Esophagus squamous epithelium (tissue), 5 donors: ENCODE measurements at places on chromosomes 6 and 20.

- DNase-seq = no peak
These were observed 4.6 kb upstream of the PREX1 start for GRCh38 chr20:48832405-48832730.

- no peak for DNase-seq
These were observed 4.9 kb downstream of the SRMS start for GRCh38 chr20:63542696-63543095.

DNA sequence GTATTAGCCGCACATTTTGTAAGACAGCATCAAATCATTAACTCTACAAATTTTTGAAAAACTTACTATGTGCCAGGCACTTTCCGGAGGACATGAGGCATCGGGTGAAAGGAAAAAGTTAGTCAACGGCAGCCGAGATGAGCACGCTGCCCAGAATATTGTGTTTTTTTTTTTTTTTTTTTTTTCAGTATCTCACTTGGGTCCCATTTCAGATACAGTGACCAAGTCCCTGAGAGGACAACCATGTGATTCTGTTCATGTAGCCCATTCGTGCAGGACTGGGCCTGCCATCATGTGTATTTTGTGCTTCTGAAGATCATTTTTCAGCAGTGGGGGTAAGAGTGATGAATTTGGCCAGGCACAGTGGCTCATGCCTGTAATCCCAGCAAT, 1.3 kb downstream of the SLA2 start:
- DNase-seq = no peak

- no peak for DNase-seq
These were observed 19.7 kb upstream of the MTCL3 start for GRCh38 chr6:127538750-127539264.

GRCh38 chr20:46523108-46523507, 9.7 kb upstream of the ZNF334 start:
- no peak for DNase-seq

DNA sequence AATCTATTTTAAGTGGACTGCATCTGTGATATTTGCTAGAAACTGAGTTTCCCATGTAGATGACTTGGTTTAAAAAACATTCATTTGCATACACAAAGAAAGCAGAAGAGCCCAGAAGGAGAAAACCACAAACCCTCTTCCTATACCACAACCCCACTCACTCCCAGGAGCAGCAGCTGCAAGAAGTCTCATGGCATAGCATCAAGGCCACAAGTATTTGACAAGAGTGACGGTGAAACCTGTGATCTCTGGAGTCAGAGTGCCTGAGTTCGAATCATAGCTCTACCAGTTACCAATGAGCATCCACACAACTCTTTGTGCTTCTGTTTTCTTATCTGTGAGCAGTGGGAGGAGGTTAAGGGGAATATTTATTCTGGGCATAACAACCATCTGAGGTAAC, 44.7 kb upstream of the SIRPG start:
- no peak for DNase-seq

DNA sequence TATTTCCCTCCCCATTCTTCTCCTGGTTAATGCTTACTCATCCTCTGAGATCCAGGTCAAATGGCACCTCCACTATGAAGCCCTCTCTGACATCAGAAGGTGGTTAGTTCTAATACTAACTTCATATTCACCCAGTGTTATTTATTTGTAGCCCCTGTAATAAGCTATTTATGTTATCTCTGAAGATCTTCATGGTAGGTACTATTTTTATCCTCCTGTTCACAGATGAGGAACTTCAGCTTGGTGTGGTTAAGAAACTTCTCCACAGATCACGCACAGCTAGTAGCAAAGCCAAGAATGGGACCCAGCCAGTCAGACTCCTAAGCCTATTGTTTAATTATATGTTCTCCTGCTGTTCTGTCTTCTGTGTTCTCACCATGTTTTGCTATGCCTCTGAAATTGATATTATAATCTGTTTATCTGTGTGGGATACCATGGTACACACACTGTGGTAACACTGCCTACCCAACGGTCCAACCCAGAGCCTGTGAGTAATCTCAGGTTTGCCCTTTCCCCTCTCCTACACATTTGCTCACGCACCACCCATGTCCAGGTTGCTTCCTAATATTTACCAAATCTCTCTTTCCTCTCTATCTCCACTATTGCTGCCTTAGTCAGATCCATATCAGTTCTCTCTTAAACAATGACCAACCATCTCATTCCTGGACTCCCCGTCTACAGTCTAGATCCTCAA, 98.4 kb downstream of the IPCEF1 start:
- no peak for DNase-seq

DNA sequence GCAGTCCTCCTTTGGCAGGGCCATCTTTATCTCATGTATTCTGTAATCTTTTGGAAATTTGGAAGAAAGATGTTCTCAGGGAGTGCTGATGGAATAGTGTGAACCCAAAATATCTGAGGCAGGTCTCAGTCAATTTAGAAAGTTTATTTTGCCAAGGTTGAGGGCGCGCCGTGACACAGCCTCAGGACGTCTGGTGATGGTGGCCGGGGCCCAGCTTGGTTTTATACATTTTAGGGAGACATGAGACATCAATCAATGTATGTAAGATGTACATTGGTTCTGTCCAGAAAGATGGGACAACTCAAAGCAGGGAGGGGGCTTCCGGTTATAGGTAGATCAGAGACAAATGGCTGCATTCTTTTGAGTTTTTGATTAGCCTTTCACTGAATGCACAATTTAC, 89.8 kb downstream of the ERMARD start:
- no peak for DNase-seq

- no peak for DNase-seq
These were observed 165.8 kb downstream of the ZFAND3 start for GRCh38 chr6:37985355-37985754.

GRCh38 chr20:14801591-14802325, 464.3 kb upstream of the FLRT3 start:
- no peak for DNase-seq

- no peak for DNase-seq
These were observed 171.6 kb downstream of the ARID1B start for GRCh38 chr6:156948807-156949206.

- no peak for DNase-seq
These were observed 97.4 kb downstream of the YTHDF1 start for GRCh38 chr20:63118303-63119120.

GRCh38 chr20:62430866-62431447, 3.6 kb upstream of the RBBP8NL start:
- no peak for DNase-seq

DNA sequence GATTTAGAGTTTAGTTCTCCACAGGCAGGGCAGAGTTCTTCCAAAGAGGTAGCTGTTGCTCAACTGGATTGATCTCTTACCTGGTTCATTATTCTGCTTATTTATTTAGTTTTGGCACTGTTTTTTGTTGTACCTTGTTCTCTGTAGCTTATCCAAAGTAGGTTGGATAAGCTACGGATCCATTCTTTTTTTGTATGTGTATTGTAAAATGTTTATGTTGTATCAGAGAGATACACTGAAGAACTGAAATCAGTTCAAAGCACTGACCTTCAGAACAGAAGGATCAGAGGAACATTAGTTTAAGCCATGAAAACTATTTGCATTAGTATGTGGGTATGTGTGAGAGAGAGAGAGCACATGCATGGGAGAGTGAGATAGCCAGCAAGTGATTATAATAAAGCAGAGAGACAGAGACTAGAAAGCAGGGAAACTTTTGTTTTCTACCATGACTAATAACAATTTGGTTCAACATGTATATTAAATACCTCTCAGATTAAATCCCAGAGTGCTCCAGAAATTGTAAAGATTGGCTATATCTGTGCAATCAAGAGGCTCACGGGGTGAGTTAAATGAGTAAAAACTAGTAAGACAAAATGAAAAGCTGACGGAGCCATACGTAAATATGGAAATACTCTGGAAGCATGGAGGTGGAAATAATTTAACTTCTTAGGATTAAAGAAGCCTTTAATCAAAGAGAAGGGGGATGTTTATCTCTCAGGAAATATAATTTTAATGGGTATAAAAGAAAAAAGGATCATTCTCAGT, 40.2 kb downstream of the ITCH start:
- no peak for DNase-seq

DNA sequence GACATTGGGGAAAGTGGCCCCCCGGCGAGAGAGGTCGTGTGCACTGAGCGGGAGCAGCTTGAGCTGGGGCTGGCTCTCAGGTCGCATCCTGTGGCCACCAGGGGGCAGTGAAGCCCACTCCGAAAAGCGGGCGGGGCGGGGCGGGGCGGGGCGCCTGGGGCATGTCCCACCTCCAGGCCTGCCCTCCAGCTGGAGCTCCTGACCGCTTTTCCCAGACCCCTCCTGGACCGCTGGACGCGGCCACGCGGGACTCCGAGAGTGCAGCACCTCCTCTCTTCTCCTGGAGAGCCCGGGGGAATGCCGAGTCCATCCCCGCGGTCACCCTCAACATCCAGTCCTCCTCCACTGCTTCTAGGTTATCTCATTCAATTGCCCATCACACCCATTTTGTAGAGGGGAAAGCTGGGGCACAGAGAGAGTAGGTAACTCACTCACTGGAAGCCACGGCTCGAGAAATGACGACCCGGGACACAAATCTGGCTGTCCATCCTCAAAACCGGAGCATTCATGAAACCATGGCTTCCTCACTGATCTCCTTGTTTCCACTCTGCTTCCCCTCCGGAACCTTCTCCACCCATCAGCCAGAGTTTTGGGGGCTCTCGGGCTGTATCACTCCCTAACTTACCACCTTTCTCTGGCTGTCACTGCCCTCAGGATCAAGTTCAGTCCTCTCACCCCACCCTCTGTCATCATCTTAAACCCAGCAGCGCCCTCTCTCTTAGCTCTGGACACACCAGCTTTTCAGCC, 24.1 kb downstream of the COX4I2 start:
- no peak for DNase-seq

GRCh38 chr6:134478764-134479399, 161.0 kb upstream of the SGK1 start:
- DNase-seq = no peak

DNA sequence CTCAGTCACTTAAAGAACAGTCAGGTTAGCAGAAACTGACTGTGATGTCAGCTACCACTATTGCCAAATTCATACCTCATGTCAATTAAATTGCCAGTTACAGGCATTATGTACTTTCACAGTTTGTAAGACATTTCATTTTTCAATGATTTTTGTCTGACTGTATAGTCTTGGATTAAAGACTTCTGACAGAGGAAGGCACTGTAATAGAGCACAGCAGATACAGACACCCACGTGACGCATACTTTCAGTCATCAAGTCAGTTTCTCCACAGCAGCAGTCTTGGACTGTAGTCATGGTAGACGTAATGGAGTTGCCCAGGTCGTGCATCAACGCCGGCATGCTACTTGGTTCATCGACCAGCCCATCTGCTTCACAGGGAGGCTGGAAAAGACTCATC, 29.5 kb upstream of the ELOVL5 start:
- DNase-seq = no peak

- no peak for DNase-seq
These were observed 62.3 kb upstream of the SYNDIG1 start for GRCh38 chr20:24407151-24407550.

GRCh38 chr6:78746457-78746856, 120.9 kb upstream of the IRAK1BP1 start:
- no peak for DNase-seq

DNA sequence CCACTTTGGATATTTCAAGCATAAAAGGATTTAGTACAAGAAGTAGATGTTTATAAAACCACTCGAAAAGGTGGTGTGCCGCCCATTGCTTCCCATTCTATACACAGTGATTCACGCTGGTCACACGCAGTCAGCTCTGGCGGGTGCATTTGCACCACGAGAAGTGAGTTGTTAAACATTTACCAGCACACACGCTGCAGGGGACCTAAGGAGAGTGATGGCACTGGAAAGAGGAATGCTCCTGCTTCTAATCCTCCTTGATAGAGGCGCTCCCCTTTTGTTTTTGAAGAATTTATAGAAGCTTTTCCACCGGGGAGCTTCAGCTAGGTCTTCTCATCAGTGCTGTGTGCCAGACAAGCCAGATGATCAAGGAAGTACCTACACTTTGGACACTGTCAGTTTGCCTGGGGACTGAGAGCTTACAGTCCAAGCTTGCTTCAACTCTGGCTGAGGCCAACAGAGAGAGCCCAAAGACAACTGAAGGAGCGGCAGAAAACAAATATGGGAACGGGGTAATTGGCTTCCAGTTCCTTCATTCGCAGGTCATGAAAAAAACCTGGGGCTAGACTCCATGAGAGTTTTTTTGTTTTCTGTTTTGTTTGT, 31.2 kb downstream of the MUC22 start:
- no peak for DNase-seq

DNA sequence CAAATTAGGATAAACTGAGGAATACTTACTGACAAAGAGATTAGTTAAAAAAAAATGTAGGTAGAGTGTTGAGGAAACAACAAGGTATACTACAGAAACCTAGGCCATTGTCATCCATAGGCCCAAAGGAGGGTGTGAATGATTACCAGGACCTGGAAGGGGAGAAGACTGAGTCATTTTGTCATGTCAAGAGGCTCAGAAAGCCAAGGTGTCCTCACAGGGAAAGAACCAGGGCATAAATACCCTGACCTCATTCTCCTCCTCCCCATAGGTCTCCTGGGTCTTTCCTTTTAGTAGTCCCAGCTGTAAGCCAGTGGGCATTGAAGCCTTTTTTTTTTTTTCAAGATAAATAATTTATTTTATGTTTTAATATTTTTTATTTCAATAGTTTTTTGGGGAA, 582.1 kb upstream of the JAG1 start:
- DNase-seq = no peak

DNA sequence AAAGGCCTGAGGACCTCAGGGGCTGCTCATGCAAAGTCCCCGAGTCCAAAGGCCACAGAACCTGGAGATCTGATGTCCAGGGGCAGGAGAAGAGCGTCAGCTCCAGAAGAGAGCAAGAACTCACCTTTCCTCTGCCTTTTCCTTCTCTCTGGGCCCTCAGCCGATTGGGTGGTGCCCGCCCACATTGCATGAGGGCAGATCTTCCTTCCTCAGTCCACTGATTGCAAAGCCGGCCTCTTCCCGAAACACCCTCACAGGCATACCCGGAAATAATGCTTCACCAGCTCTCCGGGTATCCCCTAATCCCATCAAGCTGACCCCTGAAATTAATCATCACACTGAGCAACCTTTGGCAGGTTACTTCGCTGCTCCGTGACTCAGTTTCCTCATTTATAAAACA, 33.4 kb downstream of the SPDEF start:
- no peak for DNase-seq

GRCh38 chr6:140671926-140672325, 1297.5 kb upstream of the CITED2 start:
- DNase-seq = no peak

DNA sequence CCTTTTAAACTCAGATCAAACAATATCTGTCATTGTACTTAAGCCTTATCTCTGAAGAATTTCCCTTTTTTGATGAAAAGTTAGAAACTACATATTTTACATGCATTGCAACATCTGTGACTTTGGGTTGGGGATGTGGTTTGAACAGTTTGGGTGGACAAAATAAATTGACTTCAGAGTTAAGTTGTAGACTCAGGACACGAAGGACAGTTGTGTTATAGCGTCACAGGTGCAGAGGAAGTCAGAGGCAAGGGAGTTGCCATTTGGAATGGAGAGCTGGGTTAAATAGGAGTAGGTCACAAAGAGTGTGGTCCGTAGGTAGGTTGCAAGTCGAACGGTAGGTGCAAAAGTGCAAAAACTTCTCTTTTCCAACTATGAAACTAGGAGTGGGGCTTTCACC, 46.0 kb downstream of the ZFAND3 start:
- DNase-seq = no peak
